Natural killer cell treated with Interleukin-12 subunit alpha and Interleukin-12 subunit beta and Interleukin-15 and Interleukin-18, amount 100 ng/mL, for 72 hours (primary cell): ENCODE measurements at places on chromosomes 12 and 14. TPM values are rescaled to one million over a fixed set of nuclear protein-coding genes. Genes with fewer than 3 reads are reported as not detected.

CRACR2A gene
- 134 TPM for total RNA-seq

GPRC5D gene
- not detected for total RNA-seq

IRAK3 gene
- total RNA-seq, result 18.8 TPM

DNA sequence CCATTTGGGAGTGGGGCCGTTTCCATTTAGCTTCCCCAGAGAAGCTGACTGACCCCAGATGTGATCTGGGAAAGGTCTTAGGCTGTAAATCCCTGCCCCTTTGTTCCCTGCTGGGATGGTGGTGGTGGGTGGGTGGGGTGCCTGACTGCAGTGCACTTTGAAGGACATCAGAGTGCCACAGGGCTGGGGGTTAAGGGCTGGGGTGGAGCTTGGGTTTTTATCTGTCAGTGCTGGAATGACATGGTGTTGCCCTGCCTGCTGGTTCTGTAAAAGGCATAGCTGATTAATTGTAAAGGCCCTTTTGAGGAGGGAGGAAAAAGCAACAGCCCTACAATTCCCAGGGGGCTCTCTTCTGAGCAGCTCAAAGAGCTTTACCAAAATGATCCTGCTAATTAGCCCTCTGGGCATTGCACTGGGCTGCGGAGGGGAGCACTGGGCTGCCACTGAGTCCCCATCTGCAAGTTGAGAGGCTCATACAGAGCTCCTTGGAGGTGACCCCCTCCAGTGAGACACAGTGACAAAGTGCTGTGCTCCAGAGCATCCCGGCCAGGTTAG lies 21.1 kb downstream of the PLEKHG3 start:
- H3K27ac ChIP-seq, result peak overlapping the region; percentile 96
- H3K27me3 ChIP-seq, result no peaks in the 10 kb centered on the region
- peak; percentile 49 for DNase-seq
- peak overlapping the region; percentile 77 for H3K4me3 ChIP-seq

SMOC1 gene
- total RNA-seq, result not detected

DNA sequence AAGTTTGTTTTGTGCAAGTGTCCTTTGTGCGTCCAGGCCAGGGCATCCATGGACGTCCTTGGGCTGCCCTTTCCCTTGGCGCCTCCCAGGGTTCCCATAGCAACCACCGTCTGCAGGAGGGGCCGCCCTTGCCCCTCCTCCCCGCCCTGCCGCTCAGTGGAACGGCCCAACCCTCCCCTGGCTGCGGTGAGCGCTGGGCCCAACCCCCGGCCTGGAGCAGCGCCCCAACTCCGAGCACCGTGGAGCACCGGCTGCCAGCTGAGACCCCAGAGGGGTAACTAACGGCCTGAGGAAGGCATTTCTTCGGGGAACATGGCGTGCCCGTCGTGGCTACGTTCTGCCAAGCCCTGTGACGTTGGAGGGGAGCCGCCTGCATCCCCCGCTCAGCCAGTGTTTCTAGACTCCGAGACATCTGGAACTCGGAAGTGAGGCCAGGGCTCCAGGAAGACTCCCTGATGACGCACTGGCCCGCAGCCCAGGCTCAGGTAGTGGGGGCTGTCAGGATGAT lies 5.3 kb upstream of the ACACB start:
- DNase-seq, result no peak
- no peaks in the 10 kb centered on the region for H3K4me1 ChIP-seq
- no peaks in the 10 kb centered on the region for H3K27me3 ChIP-seq
- H3K36me3 ChIP-seq, result peaks cover 6% of the 10 kb centered on the region
- H3K4me3 ChIP-seq, result peak overlapping the region; percentile 63
- H3K27ac ChIP-seq, result no peak overlapping the region

DNA sequence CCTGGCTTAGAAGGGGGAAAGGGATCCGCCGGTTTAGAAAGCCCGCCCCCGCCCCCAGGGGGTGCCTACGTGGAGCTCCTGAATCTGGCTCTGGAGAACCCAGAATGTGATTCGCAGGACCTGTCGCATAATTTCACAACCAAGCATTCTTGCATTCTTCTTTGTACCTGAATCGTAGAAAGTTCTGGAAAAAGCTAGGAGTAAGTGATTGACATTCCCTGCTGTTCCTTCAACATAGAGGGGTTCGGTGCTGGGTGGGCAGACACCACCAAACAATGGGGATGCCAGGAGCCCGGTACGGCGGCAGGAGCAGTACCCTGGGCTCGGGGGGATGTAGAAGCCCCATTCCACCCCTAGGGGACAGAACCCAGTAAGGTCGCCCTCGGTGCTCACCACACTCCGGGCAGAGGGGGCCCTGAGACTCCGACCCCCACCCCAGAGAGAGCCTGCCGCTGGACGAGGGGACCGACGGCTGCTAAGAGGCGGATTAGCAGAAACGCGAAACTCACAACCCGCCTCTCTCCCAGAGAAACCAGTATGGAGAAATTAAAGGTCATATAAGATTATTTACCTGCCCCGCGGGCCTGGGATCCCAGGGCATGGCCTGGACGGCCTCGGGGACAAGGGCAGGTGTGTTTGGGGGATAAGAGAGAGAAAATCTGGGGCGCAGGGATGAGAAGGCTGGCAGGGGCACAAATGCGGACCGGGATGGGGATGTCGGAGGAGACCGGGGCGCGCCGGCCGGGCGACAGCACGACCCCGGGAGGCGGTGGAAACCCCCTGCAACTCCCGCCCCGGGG lies 520 bp downstream of the CSRP2 start:
- peaks cover 7% of the 10 kb centered on the region for H3K4me1 ChIP-seq
- no peak overlapping the region for H3K27ac ChIP-seq
- no peaks in the 10 kb centered on the region for H3K36me3 ChIP-seq
- peaks cover 54% of the 10 kb centered on the region for H3K27me3 ChIP-seq
- H3K4me3 ChIP-seq, result peak overlapping the region; percentile 78
- DNase-seq, result no peak

CABP1 gene
- total RNA-seq, result 0.24 TPM

DNA sequence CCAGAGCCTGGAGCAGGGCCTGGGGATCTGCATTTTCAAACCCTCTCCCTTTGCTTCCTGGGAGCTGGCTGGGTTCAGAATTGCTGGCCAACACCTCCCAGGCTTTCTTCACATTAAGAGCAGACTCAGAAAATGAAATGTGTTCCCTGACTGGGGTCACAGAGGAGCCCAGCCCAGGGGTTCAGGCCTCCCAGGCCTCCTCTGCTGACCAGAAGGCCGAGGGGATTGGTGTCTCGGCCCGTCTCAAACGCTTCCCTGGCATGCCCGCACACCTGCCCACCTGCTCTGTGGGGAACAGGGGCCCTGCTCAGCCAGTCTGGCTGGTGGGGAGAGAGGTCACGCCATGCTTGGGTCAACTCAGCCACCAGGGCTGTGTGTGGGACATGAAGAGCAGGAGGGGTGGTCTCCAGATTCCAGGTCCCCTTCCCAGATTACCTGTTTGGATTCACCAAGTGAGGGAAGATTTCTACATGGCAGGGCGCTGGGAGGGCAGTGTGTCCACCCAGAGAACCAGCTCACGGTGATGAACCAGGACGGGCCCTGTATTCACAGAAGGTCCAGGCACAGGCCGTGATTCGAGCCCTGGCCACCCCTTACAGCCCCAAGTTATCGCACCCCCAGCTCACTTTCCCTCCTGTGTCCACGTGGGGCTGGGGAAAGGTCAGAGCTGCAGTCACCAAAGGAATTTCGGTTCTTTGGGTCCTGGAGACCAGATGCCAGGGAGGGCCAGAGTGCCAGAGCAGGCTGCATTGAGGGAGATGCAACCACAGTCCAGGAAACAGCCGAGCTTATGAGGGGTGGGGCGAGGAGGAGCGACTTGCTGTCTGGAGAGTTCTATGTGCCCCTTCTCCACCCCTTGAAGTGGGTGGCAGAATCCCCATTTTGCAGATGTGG lies 55.2 kb upstream of the RIN3 start:
- H3K27me3 ChIP-seq, result no peaks in the 10 kb centered on the region
- peaks cover 34% of the 10 kb centered on the region for H3K4me1 ChIP-seq
- peak overlapping the region; percentile 96 for H3K27ac ChIP-seq
- DNase-seq, result no peak
- no peak overlapping the region for H3K4me3 ChIP-seq

GRCh38 chr12:2752676-2753371 lies 41.9 kb upstream of the FKBP4 start:
- H3K36me3 ChIP-seq, result no peaks in the 10 kb centered on the region
- H3K27ac ChIP-seq, result no peak overlapping the region
- peaks cover 40% of the 10 kb centered on the region for H3K27me3 ChIP-seq
- peak; percentile 66 for DNase-seq
- H3K4me3 ChIP-seq, result no peak overlapping the region

ADCY6 gene
- total RNA-seq, result 0.22 TPM

- H3K27ac ChIP-seq, result no peak overlapping the region
- no peaks in the 10 kb centered on the region for H3K27me3 ChIP-seq
- no peak for DNase-seq
- H3K36me3 ChIP-seq, result peaks cover 6% of the 10 kb centered on the region
- no peak overlapping the region for H3K4me3 ChIP-seq
These were observed 168.8 kb upstream of the SYT1 start for GRCh38 chr12:78695749-78696148.

DNA sequence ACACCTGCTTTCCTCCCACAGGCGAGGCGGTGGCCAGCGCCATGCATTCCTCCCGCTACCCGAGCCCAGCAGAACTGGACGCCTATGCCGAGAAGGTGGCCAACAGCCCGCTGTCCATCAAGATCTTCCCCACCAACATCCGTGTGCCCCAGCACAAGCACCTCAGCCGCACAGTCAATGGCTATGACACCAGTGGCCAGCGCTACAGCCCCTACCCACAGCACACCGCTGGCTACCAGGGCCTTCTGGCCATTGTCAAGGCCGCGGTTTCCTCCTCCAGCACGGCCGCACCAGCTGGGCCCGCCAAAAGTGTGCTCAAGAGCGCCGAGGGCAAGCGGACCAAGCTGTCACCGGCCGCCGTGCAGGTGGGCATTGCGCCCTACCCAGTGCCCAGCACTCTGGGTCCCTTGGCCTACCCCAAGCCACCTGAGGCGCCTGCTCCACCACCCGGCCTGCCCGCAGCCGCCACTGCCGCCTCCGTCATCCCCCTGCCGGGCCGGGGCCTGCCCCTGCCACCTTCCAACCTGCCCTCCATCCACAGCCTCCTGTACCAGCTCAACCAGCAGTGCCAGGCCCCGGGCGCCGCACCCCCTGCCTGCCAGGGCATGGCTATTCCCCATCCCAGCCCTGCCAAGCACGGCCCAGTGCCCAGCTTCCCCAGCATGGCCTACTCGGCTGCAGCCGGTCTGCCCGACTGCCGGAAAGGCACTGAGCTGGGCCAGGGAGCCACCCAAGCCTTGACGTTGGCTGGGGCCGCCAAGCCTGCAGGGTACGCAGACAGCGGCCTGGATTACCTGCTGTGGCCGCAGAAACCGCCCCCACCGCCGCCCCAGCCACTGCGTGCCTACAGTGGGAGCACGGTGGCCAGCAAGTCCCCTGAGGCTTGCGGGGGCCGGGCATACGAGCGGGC lies 54.6 kb downstream of the FAM222A start:
- DNase-seq, result no peak
- H3K27me3 ChIP-seq, result no peaks in the 10 kb centered on the region

DNA sequence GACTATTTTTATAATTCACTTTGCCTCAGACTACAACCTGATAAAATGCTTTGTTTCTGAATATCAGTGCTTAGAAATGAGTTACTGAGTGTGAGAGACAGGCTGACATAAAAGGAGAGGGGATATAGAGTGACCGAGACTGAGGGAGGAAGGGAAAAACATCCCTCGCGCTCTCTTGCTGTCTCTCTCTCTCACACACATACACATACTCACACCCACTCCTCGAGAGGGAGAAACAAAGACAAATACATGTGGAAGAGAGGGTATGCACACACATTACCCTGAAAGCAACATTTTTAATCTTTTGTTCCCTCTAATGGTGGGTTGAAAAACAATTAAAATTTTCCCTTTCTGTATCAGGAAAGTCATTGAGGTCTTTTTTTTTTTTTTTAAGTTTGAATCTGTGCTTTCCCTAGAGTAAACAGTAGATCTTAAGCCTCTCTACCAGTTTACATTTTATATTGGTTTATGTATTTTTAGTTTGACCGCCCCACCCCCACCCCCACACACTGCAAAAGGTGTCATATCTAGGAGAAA lies 45.3 kb downstream of the FRS2 start:
- no peak overlapping the region for H3K4me3 ChIP-seq
- DNase-seq, result no peak

GRCh38 chr12:108080363-108080762 lies 48.7 kb upstream of the WSCD2 start:
- H3K4me1 ChIP-seq, result no peaks in the 10 kb centered on the region
- H3K27ac ChIP-seq, result no peak overlapping the region

DNA sequence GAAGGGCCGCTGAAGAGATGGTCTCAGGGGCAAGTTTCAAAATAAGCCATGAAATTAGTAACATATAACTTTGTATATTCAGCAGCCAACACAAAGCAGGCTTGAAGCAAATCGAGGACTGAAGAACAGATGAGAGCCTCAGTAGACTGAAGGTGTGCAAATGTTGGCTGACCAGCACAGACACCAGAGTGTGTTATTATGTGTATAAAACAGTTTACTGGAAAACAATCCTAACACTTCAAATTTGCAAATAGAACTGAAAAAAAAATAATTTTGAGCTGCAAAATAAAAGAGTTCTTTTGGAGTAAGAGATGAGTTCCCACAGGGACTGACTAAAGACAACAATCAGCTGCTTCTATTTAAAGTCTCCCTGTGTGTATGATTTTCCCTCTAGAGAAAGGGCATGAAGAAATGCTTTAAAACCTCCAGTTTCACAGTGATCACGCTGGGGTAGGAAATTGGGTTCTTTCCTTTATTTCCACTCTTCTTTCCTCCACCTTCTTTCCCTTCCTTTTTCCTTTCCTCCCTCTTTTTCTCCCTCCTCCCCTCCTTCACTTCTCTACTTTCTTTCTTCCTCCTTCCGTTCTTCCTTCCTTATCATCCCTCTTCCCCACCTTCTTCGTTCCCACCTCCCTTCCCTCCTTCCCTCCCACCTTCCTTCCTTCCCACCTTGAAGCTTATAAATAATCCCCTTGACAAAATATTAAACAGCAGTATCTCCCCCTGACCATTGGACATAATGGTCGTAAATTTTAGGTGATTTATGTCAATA lies 383.9 kb upstream of the DCN start:
- H3K36me3 ChIP-seq, result no peaks in the 10 kb centered on the region
- H3K4me1 ChIP-seq, result peaks cover 11% of the 10 kb centered on the region

HOXC9 gene
- total RNA-seq, result not detected

TAS2R30 gene
- 3.6 TPM for total RNA-seq

POMT2 gene
- total RNA-seq, result 33.1 TPM

GRCh38 chr12:69821032-69821455 lies 4.0 kb upstream of the MYRFL start:
- no peaks in the 10 kb centered on the region for H3K4me1 ChIP-seq
- no peaks in the 10 kb centered on the region for H3K36me3 ChIP-seq
- H3K27ac ChIP-seq, result no peak overlapping the region
- H3K27me3 ChIP-seq, result peaks cover 9% of the 10 kb centered on the region

DNA sequence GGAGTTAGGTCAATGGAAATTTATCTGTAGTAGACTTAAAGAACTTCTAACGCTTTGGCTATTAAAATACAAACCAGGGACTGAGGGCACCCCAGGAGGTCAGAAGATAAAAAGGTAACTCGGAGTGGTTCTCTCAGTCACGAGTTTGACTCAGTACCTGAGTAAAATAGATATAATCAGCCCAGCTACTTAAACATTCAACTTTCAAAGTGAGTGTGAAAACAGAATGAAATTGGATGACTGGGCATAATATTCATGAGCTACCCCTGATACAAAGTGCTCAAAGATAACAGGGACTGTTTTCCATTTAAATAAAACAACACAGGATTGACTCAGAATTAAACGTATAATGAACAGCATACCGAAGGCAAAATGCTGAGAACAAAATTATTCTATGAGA lies 75.0 kb downstream of the FOXN3 start:
- H3K36me3 ChIP-seq, result peaks cover 2% of the 10 kb centered on the region
- no peaks in the 10 kb centered on the region for H3K27me3 ChIP-seq
- no peak overlapping the region for H3K4me3 ChIP-seq
- H3K27ac ChIP-seq, result no peak overlapping the region
